ENCODE measurements at places on chromosomes 3 and 15.
A peak's percentile ranks its signal among the peaks of the same experiment; 100 is the strongest.

DNA sequence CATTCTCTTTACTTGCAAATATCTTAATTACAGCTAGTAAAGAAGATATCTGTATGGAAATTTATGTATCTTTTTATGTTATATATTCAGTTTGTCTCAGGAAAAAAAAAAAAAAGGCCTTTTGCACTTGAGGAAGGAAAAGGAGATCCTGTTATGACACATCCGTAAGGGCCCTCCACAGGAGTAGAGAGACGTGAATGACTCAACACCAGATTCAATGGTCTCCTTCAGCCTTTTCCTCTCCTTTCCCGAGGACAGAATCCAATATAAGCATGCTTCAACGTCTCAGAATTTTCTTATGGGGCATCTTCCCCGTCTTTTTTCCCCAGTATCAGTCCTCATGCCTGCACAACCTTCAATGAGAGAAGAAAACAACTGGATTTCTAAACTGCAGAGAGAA, 340.3 kb downstream of the NTRK3 start:
- no peak for DNase-seq

- peak; percentile 81 for DNase-seq
These were observed 69.3 kb downstream of the CHAC1 start for GRCh38 chr15:41022487-41023090.

GRCh38 chr15:49182128-49182527, 12.1 kb downstream of the GALK2 start:
- no peak for DNase-seq

GRCh38 chr15:100786139-100786531, 93.5 kb upstream of the ALDH1A3 start:
- DNase-seq = no peak

DNA sequence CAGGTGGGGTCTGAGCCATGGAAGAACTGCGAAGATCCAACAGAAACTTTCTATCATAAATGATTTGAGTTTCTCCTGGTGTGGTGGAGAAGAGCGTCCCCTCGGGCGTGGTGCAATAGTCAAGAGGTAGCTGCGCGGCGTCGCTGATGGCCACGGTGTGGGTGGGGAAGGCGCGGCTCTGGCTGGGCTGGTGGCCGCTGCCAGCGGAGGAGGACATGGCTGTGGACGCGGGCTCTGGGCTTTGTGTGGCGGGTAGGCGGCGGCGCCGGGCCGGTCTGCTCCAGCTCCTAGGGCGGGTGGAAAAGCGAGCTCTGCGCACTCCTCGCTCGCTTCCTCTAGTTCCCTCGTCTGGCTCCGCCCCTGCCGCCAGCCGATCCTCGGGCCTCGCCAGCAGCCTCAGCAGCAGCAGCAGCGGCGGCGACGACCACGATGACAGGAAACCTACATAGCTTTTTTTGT, 5.9 kb downstream of the STARD9 start:
- peak; percentile 85 for DNase-seq

- no peak for DNase-seq
These were observed 222.0 kb upstream of the DPPA4 start for GRCh38 chr3:109559389-109559788.

DNA sequence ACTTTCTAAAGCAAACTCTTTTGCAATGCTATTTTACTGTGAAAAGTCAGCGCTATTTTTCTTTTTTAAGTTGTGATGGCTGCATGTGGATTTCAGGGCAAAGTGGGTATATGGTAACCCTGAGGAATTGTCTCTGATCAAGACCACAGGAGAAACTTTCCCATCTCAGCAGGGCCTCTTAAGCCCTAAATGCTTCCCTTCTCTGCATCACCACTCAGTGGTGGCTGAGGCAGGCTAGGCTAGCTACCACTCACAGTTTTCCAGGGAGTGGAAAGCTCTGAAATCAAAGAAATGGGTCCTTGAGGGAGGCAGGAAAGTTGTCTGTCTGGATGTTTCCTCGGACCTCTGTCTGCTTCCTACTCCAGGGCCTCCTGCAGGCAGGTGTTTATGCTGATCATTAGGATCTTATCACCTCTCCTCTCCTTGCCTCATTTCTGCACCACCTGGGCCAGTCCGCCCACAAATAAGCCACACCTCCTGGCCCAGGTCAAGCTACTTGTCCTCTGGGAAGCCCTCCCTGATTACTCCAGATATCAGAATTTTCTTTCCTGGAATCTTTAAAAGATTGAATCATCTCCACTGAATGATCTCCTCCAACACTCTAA, 37.0 kb downstream of the CEMIP start:
- no peak for DNase-seq

- no peak for DNase-seq
These were observed 287.1 kb downstream of the SOX2 start for GRCh38 chr3:181998828-181999227.

- DNase-seq = no peak
These were observed 17.5 kb upstream of the RBP1 start for GRCh38 chr3:139557041-139557440.

- DNase-seq = no peak
These were observed 556 bp downstream of the ANKRD63 start for GRCh38 chr15:40282147-40282868.

- no peak for DNase-seq
These were observed 47.2 kb upstream of the MME start for GRCh38 chr3:155032918-155033317.

DNA sequence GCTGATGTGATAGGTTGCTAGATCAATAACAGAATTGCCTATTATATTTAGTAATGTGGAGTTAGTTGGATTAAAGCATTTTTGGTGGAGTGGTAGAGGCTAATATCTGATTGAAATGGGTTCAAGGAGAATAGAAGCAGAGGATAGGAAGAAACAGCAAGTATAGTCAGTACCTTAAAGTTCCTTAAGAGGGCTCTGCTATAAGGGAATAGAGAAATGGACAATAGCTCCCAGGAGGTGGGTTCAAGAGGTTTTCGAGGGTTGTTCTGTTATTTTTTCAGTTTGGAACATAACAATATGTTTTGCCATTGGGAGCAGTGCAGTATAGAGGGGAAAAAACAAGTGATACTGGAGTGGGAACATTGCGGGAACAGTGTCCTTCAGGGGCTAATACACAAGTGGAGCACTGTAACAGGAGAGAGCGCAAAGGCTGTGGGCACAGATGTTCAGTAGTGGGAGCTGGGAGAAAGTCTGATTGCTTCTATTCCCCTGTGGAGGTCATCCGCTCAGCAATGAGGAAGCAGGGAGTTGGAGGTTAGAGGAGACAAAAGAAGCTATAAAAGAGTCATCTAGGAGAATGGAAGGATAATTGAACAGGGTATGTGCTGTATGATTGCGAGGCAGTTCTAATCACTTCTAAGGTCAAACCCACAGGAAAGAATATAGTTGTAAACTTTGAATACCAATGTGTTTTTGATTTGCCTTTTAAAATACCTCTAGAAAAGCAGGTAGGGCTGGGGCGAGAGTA, 3.3 kb downstream of the MRPS11 start:
- DNase-seq = no peak

DNA sequence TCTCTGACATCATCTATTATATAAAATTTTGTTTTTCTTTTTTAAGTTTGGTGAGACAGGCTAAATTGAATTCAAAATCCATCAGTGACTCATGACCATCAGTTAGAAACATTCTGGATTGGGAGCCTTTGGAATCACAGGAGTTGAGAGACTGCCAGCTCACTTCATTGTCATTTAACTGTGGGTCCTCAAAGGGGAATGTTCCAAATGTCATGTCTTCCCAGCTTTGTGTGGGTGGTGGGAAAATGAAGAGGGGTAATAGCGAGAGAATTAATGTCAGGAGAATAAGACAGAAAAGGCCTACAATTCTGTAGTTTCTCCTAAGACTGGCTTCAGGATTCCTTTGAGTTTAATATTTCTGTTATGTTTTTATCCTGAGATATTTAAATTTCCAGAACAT, 1051.9 kb downstream of the FHIT start:
- no peak for DNase-seq

DNA sequence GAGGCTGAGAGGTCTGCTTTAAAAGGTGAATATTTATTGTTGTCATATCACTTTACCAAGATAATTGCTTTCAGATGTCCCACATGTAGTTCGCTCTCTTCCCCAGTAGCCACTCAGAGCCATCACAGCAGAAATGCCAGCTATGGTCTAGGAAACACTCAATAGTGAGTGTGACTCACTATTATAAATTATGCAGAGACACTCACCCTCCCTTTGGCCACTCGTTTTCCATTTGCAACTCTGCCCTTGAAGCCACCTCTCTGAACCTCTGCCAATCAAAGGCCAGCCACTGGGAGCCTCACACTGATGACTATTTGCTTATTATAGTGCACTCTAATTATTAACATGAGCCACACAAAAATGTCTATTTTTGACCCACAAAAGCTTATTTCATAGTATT, 328.1 kb upstream of the ATP10A start:
- no peak for DNase-seq

- DNase-seq = no peak
These were observed 161.3 kb downstream of the ABHD5 start for GRCh38 chr3:43852066-43852465.

DNA sequence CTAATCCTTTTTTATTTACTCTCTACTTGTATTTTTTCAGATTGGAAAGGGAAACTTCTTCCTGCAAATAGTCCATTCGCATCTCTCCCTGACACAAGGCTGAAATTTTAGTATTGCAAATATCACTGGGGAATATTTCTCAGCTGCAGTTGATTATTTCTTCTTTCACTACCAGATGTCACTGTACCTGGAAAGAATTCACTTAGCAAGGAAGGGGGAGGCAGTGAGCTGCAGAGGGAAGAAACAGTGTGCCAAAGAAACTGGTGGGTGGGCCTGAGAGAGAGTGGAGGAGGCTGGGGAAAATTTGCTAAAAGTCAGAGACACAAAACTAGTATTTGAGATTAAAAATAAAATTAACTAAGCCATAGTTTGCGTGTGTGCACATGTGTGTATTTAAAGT, 142.3 kb upstream of the STT3B start:
- DNase-seq = peak; percentile 35

GRCh38 chr3:17765819-17766472, 23.5 kb upstream of the TBC1D5 start:
- DNase-seq = no peak

- DNase-seq = no peak
These were observed 10.3 kb downstream of the U2SURP start for GRCh38 chr3:143011705-143012104.

DNA sequence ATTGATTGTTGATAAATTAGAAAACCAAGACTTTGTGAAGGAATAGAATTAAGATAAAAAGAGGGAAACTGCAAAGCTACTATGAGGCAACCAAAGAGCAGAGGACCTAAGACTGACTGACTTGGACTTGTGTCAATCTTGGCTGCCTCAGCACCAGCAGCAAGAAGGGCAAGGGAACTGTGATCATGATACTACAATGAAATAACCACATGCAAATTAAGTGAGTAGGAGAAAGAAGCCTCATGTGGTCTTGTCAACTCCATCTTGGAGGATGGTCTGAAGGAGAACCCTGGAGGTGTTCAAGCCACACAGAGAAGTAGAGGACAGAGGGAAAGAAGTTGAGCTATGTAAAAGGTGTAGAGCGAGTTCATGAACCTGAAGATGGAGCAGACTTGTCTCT, 47.3 kb upstream of the THRB start:
- no peak for DNase-seq

- DNase-seq = no peak
These were observed 21.6 kb downstream of the MCTP2 start for GRCh38 chr15:94252906-94253491.

GRCh38 chr15:30978328-30978727, 13.1 kb downstream of the MTMR10 start:
- DNase-seq = no peak

DNA sequence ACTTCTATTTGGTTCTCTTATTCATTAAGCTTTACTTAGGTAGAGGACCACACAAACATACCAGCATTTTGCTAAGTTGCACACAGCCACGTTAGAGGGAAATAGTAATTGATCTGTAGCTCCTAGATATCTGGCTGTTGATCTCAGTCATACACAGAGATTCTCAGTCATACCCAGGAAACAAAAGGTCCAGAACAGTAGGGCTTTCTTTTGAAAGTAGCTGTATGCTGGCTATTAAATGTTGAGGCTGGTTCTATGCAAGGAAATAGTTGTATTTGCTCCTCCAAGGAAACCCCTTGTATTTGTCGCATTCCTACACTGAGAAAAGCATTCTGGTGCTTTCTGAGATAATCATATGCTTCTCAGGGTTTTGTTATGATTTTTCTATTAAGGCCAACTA, 523.8 kb downstream of the SOX2 start:
- DNase-seq = no peak

DNA sequence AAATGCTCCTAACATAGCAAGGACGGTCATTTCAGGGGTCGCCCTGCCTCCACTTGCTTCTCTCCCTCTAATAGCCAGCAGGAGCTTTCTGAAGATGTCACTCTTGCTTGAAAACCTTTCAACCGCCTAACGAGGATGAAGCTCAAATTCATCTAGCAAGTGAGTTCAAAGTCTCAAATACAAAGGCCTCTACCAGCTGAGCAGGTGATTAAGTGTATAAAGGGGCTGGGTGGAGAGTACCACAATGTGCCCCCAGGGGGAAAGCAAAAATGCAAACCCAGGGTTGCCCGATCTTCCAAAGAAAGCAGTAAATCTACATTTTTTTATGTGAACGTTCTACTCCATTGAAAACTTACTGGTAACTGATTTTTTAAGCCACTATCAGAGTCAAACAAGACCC, 50.4 kb upstream of the GRIP2 start:
- no peak for DNase-seq

DNA sequence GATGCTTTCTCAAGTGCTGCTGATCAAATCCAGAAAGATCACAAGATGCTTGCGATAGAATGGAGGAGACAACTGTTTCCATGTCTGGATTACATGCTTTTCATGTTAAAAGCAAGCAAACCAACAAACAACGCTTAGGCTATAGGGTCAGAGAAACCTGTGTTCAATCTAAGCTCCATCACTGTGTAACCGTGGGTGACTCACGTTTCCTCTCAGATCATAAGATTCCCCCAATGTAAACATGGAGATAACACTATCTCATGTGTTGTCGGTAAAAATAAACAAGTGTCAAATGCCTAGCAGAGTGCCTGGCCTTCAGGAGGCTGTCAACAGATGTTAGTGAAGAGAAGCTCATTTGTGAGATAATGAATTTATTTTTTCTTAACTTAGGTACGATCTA, 907.8 kb downstream of the NTRK3 start:
- DNase-seq = no peak

DNA sequence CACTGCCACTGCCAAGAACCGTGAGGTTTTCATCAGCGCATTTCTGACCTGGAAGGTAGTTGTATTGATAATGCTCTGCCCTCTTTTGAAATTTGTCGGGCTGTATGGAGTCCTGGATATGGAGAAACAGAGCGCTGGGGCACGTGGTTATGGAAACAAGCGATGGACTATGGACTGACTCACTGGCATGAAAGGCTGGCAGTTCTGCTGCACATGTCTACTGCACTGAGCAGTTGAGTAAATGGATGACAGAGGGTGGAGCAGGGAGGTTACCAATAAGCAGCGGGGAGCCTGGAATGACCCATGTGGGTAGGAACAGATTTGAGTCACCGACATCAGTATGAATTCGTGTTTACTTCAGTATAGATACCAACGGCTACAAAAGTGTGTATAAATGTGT, 429.5 kb downstream of the OCA2 start:
- no peak for DNase-seq

All from muscle of back (tissue), 13 donors.